ENCODE measurements at places on chromosomes 3 and 15.

GRCh38 chr3:41301548-41301947, 102.2 kb downstream of the CTNNB1 start:
- no peak for DNase-seq

DNA sequence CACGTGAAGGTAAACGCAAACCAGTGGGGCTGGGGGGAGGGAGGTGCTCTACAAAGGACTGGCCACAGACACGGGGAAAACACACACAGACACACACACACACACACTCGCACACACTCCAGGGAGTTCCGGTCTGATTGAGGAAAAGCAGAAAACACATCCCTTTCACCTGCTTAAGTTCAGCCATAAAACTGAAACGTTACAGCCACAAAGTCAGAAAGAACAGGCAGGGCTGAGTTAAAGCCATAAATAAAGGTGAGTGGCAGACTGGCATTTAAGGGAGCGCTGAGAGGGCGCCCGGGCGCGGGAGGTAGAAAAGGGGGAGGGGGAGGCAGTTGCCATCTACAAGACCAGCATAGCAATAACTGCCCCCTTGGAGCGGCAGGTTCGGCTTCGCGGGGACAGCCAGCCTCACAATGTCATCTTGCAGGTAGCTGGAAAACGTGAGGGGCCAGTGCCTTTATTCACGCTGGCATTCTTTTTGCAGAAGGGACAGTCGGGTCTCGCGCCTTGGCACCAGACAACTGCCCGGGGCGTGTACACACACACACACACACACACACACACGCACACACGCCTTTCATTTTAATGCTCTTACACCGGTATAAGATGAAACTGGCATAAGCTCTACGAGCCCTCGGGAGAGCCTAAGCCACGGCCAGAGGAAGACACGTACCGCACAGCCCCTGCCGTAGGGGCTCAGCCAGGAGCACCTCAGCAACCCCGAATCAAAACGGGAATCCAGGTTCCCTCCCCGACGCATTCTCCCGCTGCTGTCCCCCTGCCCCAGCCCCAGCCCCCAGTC, 866 bp downstream of the TNIK start:
- DNase-seq: peak; percentile 70

DNA sequence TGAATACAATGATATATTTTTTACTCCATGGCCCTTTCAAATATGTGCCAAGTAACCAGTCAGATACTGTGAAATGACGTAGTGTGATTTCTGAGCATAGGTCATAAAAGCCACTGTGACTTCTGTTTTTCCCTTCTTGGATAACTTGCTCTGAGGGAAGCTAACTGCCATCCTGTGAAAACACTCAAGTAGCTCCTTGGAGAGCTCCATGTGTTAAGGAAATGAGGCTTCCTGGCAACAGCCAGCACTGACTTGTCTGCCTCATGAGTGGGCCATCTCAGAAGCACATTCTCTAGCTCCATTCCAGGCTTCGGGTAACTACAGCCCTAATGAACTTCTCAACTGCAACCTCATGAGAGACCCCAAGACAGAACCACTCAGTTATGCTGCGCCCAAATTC, 9.5 kb upstream of the CCDC80 start:
- no peak for DNase-seq

- DNase-seq: no peak
These were observed 96.6 kb downstream of the FHIT start for GRCh38 chr3:61154457-61155198.

- DNase-seq: no peak
These were observed 67.2 kb downstream of the UNC13C start for GRCh38 chr15:54045397-54045796.

- no peak for DNase-seq
These were observed 364.2 kb downstream of the RBMS3 start for GRCh38 chr3:29644956-29645636.

GRCh38 chr3:16294844-16295243, 29.8 kb downstream of the OXNAD1 start:
- no peak for DNase-seq

GRCh38 chr3:107414325-107414964, 37.2 kb downstream of the CCDC54 start:
- DNase-seq: no peak

- DNase-seq: no peak
These were observed 217.8 kb downstream of the CHST2 start for GRCh38 chr3:143337387-143337786.

DNA sequence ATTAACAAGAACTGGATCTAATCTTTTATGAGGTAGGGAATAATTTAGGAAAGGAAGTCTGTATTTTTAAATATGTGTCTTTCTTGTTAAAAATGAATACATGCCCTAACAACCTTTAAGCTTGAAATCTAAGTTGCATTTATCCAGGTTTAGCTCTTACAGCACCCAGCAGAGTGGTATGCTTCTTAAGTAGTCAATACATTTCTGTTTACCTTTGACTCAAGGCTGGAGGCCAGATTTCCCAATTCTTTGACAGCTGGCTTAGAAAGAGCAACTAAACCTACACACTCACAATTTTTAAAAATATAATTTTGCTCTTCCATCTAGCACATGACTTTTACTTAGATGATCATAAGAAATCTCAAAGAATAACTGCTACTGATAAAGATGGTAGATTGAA, 148.9 kb downstream of the DPH6 start:
- DNase-seq: no peak

GRCh38 chr15:26128611-26129140, 265.5 kb upstream of the ATP10A start:
- no peak for DNase-seq

GRCh38 chr3:123444744-123445143, 4.1 kb downstream of the ADCY5 start:
- no peak for DNase-seq

DNA sequence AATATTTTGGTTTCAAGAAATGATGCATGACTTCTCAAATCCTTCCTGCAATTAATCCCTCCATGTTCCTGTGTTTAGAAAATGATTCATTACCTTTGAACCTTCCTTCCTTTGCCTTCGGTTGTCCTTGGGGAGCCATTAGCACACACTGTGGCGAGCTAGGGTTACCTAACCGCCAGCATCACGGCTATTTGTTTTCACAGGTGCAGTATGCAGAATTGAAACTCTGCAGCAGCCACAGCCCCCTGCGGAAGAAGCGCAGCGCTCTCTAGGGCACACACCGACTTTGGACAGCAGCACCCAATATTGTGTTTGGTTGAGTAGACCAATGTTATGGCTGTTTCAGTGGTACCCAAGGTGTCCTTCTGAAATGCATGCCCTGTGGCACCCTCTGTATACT, 247.4 kb downstream of the MCTP2 start:
- no peak for DNase-seq

GRCh38 chr3:66270701-66271100, 49.9 kb downstream of the SLC25A26 start:
- DNase-seq: no peak

GRCh38 chr3:158205994-158206393, 96.1 kb downstream of the RSRC1 start:
- no peak for DNase-seq

DNA sequence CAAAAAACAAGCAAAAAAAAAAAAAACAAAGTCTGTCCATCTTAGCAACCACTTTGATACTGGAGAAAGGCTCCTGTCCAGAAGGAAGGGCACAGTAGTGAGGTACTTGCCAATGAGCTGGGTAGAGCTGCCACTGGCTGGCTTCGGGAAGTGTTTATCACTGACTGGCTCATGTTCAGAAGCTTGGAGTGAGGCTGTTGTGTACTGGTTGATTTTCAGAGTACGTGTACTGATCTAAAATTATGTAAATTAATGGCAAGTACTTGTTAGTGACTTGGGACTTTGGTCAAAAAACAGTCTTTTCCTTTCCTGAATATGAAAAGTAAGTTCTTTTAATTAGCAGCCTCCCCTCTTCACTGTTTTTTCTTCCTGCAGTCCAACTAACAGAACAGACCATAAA, 979 bp upstream of the ZNF621 start:
- no peak for DNase-seq

- DNase-seq: no peak
These were observed 25.1 kb upstream of the CTXND1 start for GRCh38 chr15:80277147-80277546.

- no peak for DNase-seq
These were observed 412.4 kb upstream of the CBLB start for GRCh38 chr3:106281221-106281620.

GRCh38 chr3:190810957-190811356, 51.5 kb downstream of the GMNC start:
- DNase-seq: no peak

DNA sequence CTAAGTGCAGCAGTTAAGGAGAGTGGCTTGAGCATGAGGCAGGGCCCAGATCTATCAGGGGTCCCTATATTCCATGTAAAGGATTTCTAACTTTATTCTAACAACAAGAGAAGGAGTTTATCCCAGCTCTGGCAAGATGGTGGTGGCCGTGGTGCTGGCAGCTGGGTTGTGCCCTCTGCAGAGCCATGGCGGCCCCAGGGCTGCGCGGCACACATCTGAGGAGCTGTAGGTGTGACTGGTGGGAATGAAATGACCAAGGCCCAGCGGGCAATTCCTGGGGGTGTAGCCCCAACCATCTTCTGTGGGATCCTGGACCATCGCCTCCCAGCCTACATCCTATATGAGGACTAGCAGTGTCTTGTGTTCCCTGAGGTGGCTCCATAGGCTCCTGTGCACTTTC, 263.5 kb downstream of the CNTN4 start:
- no peak for DNase-seq

DNA sequence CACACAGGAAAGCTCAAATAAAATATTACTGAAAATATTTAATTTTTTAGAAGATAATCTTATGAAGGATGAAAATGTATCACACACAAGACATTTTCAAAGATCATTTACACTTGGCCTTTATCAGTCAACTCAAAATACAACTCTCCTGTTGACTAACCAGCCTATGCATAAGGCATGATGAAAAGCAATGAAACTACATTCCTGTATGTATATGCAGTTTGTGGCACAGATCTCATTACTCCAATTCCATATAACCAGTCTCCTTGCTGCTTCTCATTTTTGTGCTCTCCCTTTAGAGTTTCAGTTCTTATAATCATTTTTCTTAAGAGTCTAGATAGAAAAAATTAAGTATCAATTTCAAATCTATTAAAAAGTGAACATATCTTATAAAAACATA, 25.8 kb downstream of the AQR start:
- DNase-seq: no peak

DNA sequence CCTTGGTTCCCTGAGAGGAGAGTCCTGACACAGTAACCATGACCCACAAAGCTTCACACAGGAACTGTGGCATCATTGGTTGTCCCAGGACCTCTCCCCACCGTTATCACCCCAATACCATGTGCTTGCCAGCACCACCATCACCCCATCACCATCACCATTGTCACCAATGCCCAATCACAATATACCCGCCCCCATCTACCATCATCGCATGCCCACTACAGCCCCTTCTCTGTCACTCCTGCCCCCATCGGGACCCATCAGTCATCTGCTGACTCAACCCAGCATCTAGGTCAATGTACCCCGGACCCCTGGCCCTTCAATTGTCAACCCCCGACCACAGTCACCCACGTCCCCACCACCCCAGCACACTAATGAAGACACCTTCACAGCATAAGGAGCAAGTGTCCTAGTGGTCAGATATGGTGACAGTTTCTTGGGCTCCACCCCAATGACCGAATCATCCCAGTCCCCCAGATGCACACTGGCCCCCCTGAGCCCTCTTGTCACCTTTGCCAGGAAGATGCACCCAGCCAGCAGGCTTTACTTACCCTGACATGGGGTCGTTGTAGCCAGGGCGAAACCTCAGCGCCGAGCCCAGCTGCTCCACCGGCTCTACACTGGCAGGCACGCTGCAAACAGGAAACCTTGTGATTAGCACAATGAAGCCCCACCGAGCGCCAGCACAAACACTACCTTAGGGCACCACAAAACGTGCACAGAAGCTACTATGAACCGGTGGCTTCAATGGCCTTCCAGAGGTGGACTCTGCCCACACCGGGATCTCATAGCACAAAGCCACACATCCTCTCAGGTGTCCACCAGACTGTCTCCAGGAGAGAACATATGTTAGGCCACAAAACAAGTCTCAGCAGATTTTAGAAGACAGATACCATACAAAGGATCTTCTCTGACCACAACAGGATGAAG, 25.1 kb downstream of the SHISA5 start:
- peak; percentile 77 for DNase-seq

GRCh38 chr3:113405180-113405579, 36.1 kb downstream of the CFAP44 start:
- DNase-seq: no peak

DNA sequence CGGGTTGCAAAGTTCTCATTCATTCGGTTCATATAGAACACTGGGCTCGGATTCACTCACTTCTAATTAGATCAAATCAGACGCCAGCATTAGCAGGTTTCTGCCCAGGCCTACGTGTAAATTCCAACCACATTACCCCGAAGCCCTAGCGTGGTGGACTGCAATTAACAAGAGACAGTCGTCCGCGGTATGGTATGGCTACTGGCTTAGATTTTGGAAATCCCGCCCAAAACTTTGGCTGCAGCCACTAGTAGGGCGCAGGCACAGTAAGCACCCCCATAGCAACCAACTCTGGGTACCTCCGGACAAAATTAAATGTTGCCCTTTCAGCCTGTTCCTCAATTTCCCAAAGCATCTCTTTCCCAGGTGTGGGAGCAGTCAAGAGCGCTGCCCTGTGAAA, 771 bp downstream of the RARRES1 start:
- no peak for DNase-seq

DNA sequence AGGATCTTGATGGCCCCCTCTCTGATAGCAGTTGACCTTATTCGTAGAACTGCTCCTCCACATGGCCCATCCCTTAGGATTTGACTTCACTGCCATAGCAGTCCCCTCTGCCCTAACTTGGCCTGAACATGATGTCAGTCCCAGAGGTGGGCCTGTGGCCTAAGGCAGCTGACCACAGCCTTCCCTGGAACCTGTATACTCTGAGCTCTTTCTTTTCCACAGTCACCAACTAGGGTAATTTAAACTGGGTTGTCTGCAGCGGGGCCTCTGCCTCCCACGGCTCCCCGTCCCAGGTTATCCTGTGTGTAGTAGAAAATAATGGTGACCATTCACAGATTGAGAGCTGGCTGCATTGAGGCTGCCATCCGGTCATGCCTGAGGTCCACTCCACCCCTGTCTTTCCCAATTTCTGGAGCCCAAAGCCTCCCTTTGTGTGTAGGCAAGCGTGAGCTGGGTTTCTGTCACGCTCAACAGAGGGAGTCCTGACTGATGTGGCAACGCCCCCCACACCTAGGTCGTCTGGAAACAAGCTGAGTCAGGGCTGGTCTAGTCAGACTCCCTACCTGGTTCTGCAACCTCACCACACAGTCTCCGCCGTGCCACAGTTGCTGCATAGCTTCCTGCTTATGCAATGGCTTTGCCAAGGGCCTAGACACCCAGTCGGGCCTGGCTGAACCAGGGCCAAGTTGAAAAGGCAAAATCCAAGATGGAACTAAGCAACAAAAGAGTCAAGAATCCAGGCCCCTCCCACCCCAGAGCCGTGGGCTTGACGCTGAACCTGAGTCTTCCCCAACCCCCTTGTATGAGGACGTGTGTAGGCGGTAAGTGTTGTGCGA, 284.5 kb downstream of the XXYLT1 start:
- no peak for DNase-seq

DNA sequence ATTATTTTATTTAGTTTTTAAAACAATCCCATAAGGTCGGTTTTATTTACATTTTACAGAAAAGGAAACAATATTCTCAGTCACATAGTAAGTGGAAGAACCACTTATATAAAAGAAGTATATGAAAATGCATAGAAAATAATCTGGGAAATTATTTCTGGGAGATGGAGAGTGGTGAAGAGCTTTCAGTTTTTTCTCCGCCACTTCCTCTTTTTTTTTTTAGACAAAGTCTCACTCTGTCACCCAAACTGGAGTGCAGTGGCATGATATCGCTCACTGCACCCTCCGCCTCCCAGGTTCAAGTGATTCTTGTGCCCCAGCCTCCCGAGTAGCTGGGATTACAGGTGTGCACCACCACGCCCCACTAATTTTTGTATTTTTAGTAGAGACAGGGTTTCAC, 21.2 kb downstream of the RAD51 start:
- no peak for DNase-seq
